Right atrium auricular region (tissue), 2 donors: ENCODE measurements at places on chromosomes 4 and X.
A peak's percentile ranks its signal among the peaks of the same experiment; 100 is the strongest.

- no peak for DNase-seq
Measured at GRCh38 chr4:149882251-149882650, 66.6 kb upstream of the IQCM start.

- DNase-seq = no peak
Measured at GRCh38 chr4:17866810-17867209, 56.0 kb downstream of the NCAPG start.

DNA sequence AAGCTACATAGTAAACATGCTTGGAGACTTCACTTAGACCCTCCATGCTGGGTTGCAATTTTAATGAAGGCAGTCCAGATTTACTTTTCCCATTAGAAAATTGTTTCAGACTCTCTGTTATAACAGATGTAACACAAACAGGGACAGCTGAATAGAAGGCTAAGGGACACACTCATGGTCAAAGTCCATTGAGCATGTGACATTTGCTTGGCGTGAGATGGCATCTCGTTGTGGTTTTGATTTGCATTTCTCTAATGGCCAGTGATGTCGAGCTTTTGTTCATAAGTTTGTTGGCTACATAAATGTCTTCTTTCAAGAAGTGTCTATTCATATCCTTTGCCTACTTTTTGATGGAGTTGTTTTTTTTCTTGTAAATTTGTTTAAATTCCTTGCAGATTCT, 358.2 kb upstream of the CLNK start:
- DNase-seq = no peak

- DNase-seq = no peak
Measured at GRCh38 chr4:40856277-40856839, 106.6 kb downstream of the NSUN7 start.

GRCh38 chrX:20212486-20213089, 54.1 kb downstream of the RPS6KA3 start:
- DNase-seq = no peak

GRCh38 chrX:131812847-131813825, 210.0 kb upstream of the STK26 start:
- DNase-seq = peak; percentile 85
